Stimulated activated CD8-positive, alpha-beta memory T cell treated with anti-CD3 and anti-CD28 coated beads, Interleukin-12 subunit alpha, Interleukin-12 subunit beta, amount 100 ng/mL, for 1 hour (primary cell): ENCODE measurements at places on chromosomes 7 and 10.

DNA sequence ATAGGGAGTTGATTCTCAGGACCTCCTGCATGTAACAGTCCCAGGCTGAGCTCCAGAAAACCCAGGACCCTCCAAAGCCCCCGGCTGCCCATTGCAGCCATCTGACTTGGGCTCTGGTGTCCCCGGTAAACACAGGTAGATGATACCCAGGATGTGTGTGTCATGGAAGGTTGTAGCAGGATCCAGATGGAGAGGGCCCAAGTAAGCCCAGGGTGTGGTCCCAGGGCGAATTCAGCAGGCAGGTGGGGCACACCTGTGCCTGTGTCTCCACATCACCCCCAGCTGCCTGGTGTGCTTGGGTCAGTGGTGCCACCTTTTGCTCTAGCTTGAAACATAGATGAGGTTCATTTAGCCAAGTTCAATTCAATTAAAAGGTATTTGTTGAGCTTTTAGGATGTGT, 524.1 kb downstream of the GLRX3 start:
- no peak for DNase-seq

- DNase-seq = no peak
Observed at GRCh38 chr10:95211606-95212279, 17.7 kb downstream of the ACSM6 start.

- DNase-seq = no peak
Observed at GRCh38 chr10:86723009-86723408, 33.4 kb upstream of the BMPR1A start.

- DNase-seq = no peak
Observed at GRCh38 chr7:45236666-45237065, 79.1 kb downstream of the RAMP3 start.

GRCh38 chr10:123147635-123148413, at the start of gene HMX2:
Gene HMX2, plus strand, starts transcription at chr10:123148136. Its CDS starts 243 bp downstream, at chr10:123148379.
- DNase-seq = no peak

GRCh38 chr7:137953043-137953664, 48.7 kb downstream of the CREB3L2 start:
- no peak for DNase-seq

- no peak for DNase-seq
Observed at GRCh38 chr7:114183311-114184088, 231.1 kb upstream of the FOXP2 start.

DNA sequence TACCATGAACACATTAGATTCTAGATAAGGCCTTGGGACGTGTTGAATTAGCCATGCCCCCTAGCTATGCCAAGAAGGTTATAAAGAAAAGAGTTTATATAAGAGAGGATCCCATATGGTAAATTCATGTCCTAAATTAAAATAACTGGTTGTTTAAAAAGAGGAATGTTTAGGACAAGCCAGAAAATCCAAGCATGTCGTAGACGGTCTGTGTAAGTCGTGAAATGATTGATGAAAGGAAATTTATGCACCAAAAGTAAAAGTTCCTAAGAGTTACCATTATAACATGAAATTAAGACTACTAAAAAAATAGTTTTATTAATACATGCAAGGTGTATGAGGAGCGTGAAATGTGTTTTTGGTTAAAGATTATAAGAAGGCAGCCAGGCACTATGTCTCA, 624.9 kb downstream of the ARL4A start:
- no peak for DNase-seq

- no peak for DNase-seq
Observed at GRCh38 chr7:106065575-106066500, 46.3 kb downstream of the SYPL1 start.

GRCh38 chr7:25260862-25261494, 32.7 kb upstream of the NPVF start:
- DNase-seq = no peak

GRCh38 chr7:83362871-83363550, 200.3 kb upstream of the PCLO start:
- DNase-seq = no peak

DNA sequence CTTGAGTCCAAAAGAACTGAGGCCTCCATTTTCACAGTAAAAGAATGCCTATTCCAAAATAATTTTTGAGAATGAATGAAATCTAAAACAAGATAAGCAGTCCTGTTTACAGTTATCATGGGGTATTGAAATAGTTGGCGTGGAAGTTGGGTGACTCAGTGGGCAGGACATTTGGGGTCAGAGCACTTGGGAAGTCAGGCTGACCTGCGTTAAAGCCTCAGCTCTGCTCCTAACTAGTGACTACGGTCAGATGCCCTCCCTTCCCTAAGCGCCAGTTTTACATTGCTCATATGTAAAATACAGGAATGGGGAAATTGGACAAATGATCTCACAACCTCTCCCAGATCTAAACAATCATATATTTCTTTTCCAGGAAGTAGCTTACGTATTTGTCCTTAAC, 2.3 kb upstream of the PAPSS2 start:
- DNase-seq = no peak

DNA sequence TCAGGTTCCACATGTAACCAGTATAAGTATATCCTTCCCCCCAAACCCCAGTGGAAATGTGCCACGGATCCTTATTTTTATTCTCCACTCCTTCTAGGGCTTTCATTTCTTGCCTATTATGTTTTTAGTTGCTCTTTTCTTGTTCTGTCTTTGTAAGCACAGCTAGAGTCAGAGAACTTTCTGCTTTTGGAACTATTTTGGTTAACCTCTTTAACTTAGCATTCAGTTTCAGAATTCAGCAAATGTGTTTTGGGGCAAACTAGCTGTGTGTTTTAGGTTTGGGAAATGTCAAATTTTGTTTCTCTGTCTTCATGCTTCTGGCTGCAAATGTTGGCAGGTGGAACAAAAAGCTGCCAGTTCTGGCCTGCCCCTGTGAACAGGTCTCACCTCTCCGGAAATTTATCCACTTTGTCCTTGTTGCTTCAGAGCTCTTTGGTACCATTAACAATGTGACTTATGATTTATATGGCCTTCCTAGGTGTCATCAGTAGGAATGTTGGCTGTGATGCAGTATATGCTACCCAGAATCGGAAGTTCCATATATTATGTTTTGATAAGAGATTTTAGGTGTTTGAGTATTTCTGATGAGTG, 156.1 kb downstream of the ADK start:
- DNase-seq = no peak

DNA sequence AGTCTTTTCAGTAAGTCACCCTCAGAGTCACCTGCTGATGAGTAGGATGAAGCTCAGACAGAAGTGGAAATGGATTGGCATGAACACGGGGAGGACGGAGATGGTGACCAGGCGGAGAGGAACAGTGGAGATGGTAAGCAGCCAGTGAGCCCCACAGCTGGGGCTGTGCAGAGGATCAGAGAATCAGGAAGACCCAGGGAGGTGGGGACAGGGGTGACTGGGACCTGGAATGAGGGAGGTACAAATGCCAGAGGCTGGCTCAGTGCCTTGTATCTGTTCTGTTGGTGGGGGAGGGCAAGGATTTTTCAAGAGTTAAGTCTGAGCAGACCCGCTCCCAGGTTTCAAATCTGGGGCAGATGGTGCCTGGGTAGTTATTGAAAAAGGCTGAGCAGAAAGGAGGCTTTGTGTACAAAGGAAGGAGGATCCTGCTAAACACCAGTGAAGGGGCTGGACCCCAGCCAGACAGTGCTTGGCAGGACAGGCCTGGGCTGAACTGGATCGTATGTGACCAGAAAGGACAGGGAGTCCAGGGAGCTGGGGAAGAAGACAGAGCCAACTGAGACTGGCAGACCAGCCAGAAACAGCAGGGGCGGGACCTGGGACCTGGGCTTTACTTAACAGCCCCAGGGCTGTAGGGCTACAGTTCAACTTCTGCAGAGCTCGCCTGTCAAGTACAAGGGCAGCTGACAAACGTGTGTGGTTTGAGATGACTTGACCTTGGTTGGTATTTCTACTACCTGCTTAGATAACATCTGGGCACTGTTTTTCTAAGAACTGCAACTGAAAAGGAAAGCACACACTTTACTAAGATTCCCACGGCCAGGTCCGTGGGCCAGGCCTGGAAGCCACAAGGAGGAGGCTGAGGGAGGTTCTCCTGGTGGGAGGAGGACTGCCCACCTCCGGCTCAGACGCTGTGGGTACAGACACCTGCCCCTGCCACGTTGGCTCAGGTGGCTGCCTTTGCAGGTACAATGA, 13.2 kb upstream of the FRMPD2 start:
- no peak for DNase-seq

- no peak for DNase-seq
Observed at GRCh38 chr7:152527610-152528032, 91.8 kb upstream of the KMT2C start.
